ENCODE measurements at places on chromosomes 2 and 18.

GRCh38 chr2:67616749-67617148 is 219.6 kb downstream of the ETAA1 start:
- no peak for DNase-seq

DNA sequence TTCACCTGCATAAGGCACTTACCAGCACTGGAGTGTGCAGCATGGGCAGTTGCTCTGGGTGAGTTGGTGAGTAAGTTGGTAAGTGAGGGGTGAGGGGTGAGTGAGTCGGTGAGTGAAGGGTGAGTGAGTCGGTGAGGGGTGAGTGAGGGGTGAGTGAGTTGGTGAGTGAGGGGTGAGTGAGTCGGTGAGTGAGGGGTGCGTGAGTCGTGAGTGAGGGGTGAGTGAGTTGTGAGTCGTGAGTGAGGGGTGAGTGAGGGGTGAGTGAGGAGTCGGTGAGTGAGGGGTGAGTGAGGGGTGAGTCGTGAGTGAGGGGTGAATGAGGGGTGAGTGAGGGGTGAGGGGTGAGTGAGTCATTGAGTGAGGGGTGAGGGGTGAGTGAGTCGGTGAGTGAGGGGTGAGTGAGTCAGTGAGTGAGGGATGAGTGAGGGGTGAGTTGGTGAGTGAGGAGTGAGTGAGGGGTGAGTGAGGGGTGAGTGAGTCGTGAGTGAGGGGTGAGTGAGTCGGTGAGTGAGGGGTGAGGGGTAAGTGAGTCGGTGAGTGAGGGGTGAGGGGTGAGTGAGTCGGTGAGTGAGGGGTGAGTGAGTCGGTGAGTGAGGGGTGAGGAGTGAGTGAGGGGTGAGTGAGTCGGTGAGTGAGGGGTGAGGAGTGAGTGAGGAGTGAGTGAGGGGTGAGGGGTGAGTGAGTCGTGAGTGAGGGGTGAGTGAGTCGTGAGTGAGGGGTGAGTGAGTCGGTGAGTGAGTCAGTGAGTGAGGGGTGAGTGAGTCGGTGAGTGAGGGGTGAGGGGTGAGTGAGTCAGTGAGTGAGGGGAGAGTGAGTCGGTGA is 17.1 kb downstream of the THAP4 start:
- DNase-seq = no peak

GRCh38 chr2:96538487-96539214 is 2.1 kb downstream of the ARID5A start:
- DNase-seq = no peak

- no peak for DNase-seq
Observed at GRCh38 chr2:170886386-170886785, 42.7 kb upstream of the GORASP2 start.

GRCh38 chr2:150258781-150259307 is 228.6 kb downstream of the RND3 start:
- no peak for DNase-seq

- DNase-seq = no peak
Observed at GRCh38 chr2:63842149-63843061, 709 bp downstream of the UGP2 start.

DNA sequence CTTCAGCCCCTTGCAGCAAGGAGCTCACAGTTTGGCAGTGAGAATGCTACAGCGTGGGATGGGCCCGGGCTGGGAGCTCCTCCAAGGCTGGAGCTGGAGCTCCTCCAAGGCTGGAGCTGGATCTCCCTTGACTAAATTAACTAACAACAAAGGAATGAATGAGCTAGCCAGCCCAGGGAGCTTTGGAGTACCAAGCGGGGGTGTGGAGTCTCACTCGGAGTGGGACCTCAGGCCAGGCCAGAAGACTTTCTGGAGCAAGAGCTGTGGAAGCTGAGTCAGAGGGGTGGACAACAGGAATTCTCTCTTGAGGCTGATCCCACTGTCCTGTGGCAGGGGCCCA is 244.7 kb upstream of the HS6ST1 start:
- no peak for DNase-seq

DNA sequence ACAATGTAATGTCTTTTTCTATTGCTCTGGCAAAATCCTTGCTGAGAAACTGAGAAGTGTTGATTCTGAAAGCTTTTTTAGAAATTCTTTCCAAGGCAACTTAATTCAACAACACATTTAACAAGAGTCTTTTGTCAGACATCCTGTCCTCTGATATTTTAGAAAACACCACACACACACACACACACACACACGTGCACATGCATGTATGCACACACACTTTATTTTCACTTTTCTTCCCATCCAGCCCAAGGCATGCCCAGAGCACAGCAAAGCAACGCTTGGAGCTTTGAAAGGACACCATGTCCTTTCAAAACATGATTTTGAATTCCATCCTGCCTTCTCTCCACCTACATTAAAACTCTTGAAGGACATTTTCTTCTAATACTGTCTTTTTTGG is 116.1 kb downstream of the ATL2 start:
- DNase-seq = no peak

- no peak for DNase-seq
Observed at GRCh38 chr2:38682008-38682575, 16.2 kb downstream of the GALM start.

GRCh38 chr2:38621018-38621417 is 18.3 kb upstream of the HNRNPLL start:
- DNase-seq = no peak

- DNase-seq = no peak
Observed at GRCh38 chr2:11493282-11493681, 27.3 kb upstream of the E2F6 start.

GRCh38 chr2:106363791-106364190 is 104.4 kb downstream of the RGPD3 start:
- DNase-seq = no peak

- DNase-seq = no peak
Observed at GRCh38 chr2:217928324-217929181, 74.2 kb downstream of the TNS1 start.

GRCh38 chr2:141331127-141331526 is 799.7 kb downstream of the LRP1B start:
- no peak for DNase-seq

- no peak for DNase-seq
Observed at GRCh38 chr2:238032755-238033337, 28.0 kb upstream of the SCLY start.

GRCh38 chr18:48934723-48935432 is 15.9 kb downstream of the SMAD7 start:
- no peak for DNase-seq

DNA sequence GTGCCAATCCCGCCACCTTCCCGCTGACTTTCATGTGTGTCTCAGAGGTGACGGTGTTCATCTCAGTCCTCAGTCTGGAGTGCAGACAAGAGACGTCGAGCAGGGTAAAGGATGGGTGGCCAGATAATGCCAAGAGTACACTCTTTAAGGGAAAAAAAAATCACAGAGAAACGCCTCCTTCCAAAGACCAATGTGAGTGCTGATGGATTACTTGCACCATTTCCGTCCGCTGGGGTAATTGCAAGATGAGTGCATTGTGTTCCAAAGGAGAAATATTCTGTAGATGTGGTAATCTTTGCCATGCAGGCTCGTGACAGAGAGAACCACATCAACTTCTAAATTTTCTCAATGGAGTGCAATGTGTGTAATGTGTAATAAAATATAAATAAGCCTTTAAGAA is 81.0 kb downstream of the KLHL29 start:
- no peak for DNase-seq

Data from left renal pelvis (tissue), 4 donors.